ENCODE measurements at places on chromosomes 7 and 10.

DNA sequence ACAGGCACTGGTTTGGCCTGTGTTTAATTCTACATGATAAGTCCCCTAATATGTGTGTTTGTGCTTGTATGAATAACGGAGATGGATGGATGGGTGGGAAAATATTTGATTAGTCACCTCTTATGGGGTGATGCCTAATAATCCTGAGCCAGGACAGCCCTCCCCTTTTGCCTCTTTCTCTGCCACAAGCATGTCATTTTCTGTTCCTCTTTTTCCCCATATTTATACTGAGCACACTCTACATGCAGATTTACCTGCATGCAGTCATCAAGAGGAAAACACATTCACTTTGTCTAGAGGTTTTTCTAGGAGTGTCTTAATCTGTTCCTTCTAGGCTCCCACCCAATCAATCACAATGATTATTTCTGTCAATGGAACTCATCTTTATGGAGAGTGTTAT is 111.6 kb upstream of the TBX20 start:
- DNase-seq = no peak

GRCh38 chr7:55427800-55428199 is 62.7 kb downstream of the LANCL2 start:
- no peak for DNase-seq

DNA sequence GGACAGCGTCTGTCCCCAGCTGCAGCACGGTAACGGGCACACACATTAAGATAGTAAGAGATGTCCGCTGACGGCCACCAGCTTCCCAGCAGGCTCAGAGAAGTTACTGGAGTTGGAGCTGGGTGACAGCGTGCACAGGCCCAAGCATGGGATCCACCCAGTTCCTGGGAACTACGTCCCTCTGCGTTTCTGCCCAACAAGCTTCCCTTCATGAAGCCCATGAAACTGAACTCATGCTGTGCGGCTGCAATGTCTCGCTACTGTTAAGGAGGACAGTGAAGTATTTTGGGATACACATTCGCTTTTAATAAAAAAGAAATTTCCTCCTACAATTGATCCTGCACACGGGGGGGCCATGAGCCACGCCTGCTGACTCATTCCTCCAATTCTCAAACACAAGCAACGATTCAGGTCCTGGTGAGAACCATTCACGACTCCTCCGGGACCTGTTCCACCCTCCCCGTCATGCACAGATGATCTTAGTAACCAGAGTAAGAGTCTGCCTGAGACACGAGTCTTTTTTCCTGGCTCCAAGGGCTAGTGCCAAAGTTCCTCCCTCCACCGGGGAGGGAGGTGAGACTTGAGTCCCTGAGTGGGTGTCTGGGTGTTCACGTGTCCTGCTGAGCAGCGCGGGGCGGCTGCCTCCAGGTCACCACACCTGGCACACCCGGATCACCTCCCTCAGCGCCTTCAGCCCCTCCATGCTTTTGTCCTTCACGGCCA is 2.6 kb downstream of the PSMG3 start:
- DNase-seq = no peak

DNA sequence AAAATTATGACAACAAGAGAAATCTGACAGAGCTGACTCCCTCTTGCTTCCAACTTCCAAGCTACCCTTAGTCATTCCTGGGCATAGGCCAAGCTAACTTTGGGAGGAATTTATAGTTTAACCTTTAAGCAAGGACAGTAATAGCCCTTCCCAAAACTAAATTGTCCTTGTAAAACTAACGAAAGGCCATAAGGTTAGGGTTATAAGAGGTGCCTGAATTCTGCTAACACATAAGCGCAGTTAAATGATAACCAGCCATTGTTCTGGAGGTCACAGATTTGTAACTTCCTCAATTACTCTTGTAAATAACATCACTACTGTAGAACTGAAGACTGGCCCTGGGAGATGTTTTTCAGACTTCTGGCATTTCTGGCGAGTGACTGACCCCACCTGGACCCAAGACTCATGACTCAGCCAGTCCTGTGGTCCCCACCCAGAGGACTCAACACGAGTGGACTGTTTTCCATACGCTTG is 481.2 kb downstream of the KCNMA1 start:
- no peak for DNase-seq

DNA sequence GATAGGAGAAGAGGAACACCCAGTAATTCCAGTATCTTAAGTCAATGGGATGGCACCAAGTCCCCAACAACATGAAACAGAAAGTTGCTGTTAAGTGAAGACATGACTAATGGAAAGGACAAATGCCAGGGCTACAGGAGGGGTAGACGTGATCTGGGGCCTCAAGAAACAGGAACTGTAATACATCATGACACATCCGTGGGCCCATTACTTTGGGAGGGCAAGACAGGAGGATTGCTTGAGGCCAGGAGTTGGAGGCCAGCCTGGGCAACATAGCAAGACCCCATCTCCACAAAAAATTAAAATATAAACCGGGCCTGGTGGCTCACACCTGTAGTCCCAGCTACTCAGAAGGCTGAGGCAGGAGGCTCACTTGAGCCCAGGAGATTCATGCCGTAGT is 408.6 kb upstream of the PRKCQ start:
- DNase-seq = no peak

GRCh38 chr7:2909471-2910039 is 65.4 kb upstream of the GNA12 start:
- DNase-seq = no peak

GRCh38 chr7:128710481-128710880 is 28.7 kb upstream of the CALU start:
- DNase-seq = no peak

DNA sequence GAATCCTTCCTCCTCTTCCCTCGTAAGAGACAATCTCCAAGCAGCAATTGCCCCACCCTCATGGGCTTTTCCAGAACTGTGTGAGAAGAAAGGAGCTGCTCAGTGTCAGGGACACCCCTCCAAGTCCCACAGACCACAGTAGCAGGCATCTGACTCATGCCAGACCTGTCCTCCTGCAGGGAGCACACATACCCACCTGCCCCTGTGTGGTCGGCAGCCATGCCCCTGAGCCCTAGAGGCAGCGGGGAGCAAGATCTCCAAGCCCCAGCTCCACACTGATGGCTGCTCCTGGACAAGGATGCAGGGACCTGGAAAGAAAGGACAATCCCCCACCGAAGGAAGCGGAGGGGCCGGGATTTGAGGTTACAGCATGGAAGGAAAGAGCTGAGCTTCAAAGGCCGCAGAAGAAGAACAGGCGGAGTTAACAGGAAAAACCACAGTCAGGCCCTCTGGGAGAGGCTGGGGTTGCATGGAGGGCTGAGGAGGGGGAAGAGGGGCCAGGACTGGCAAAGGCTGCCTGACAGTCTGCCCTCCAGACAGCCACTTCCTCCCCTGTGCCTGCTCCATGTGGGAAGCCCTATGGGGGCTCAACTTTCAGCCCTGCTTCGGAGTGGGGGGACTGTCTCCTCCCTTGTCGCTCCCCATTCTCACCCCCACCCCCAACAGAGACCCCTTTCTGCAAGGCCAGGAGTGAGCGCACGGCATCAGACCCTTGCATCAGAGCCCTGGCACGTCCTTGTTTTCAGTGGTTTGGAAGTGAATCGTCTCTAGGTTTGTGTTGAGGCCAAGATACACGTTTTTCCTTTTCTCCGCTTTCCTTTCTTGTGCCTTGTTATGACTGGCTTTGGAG is 46.8 kb downstream of the ASB13 start:
- no peak for DNase-seq

DNA sequence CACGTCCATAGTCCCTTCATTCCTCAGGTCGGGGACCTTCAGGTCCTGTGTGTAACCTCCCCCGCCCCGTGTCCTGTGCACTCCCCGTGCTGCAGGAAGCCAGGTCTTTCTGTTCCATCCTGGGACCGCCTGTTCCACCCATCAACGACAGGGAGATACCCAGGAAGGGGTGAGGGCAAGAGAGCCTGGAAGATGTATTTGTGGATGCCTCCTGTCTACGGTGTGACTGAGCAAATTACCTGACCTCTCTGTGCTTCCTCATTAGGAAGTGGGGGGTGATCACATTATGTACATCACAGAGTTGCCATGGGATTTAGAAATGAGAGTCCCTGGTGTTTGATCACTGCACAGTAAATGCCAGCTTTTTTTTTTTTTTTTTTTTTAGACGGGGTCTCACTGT is 46.3 kb downstream of the GRID2IP start:
- no peak for DNase-seq

GRCh38 chr10:119608316-119609155 is 11.8 kb upstream of the TIAL1 start:
- no peak for DNase-seq

Data from RWPE2 (cell line).